ENCODE measurements at places on chromosomes 11 and 22. TPM values are rescaled to one million over a fixed set of nuclear protein-coding genes. Genes with fewer than 3 reads are reported as not detected.

DNA sequence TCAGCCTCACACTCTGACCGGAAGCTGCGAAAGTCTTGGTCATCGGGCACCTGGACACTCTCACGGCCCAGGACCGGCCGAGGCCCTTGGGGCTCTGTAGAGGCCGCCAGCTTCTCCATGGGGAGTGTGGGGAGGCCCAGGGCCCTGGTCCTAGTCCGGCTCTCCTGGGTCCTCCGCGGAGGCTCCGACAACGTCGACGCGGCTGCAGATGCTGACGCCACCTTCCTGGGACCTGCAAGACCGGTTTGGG, 12.9 kb downstream of the STARD10 start:
- peak; percentile 85 for DNase-seq

DNA sequence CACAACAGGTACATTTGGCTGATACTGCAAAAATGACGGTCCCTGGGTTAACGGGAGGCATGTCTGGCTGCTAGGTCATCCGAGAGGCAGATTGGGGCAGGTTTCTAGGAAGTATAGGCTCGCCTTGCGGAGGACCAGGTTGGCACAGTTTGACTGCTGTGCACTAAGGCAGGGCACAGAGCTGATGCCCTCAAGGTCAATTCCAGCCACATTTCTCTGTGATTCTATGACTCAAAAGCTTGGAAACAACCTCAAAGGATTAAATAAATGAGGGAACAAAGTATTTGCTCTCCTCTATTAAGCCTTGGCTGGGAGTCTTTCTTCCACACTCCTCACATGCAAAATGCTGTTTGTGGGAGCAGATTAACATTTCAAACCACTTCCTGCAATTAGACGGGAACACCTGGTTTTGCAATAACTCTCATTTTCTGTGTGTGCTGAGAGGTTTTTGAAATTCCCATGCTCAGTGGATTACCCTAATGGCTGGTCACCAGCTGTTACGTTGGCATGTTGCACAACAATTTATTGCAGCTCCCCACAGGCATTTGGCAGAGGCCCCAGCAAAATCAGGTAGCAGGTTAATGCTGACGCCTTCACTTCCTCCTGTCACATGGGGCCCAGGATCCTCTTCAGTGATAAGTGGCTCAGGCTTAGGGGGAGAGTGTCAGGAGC, 61.0 kb upstream of the PLET1 start:
- peak; percentile 57 for DNase-seq

GRCh38 chr11:132605825-132606570, 926.3 kb downstream of the OPCML start:
- no peak for DNase-seq

- DNase-seq, result no peak
Measured at GRCh38 chr11:5796541-5796940, 5.5 kb upstream of the OR52N1 start.

Gene ZP1
- total RNA-seq, result not detected

Gene SAA4
- not detected for total RNA-seq

DNA sequence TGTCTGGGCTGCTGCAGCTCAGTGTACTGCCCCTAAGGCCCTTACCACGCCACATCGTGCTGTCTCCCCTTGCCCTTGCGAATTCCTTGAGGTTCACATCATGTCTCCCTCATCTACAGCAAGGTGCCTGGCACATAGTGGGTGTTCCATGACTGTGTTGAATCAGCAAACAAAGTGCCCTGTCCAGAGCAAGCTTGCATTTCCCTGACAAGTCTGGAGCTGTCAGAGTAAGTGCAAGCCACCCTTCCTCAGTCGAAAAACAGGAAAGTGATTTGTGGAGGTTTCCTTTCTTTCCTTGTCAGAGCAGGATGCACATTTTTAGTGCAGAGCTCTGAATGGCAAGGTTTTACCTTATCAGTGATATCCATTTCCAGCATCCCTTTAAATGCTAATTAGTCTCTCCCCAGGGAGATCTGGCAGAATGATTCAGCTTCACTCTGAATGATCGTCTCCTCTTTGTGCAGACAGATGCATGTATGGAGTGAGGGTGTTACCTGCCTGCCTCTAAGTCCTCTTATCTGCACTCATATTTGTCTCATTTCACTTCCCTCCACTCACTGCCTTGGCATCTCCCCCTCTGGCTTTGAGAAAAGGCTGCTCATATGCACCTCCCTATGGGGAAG, 331.2 kb downstream of the TMEM135 start:
- DNase-seq, result no peak

Gene INPP5J
- 6.8 TPM for total RNA-seq

DNA sequence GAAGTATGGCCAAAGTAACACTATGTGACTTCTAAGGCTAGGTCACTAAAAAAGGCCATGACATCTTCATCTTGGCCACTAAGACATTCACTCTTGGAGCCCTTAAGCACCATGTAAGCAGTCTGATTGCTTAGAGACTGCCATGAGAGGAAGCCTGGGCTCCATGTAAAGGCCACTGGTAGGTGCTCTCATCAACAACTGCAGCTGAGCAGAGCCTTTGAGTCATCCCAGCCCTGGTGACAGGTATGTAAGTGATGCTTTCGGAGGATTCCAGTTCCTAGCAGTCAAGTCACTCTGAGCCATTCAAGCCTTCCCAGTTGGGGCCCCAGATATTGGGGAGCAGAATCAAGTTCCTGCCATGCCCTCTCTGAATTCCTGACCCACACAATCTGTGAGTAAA, 26.2 kb downstream of the GAB2 start:
- DNase-seq, result no peak

DNA sequence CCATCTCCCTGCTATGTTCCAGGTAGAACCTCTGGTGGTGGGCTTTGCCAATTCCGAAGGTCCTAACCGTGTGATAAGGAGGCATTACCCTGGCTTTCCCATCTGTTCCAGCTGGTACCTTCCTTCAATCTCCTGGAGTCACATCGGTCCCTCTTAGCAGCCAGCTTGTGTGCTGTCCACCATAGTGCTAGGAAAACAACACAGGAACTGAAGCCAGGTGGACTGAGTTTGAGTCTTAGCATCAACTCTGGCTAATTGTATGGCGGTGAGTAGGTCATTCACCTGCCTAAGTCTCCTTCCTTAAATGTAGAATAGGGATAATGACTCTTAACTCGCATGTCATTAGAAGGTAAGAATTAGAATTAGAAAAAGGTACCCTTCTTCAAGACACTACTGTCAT, 159.6 kb upstream of the E2F8 start:
- no peak for DNase-seq

DNA sequence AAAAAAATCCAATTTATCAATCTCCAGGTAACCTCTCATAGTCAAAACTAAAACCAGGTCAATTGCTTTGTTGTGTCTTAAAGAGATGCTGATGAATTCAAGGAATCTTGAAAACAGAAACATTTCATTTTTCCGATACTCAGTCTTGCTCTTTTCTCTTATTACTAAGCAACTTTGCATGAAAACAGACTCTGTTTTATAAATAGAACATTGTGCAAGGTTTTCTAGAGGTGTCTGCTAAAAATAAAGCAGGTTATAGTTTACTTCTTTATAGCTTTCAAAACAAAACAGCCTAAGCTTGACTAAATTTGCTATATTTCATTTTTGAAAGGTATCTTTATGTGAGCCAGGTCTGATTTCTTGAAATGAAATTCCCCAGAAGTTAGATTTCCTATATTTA, 109.3 kb downstream of the ARL14EP start:
- no peak for DNase-seq

All from Caco-2 (cell line).